ENCODE measurements at places on chromosomes 5 and 9.

DNA sequence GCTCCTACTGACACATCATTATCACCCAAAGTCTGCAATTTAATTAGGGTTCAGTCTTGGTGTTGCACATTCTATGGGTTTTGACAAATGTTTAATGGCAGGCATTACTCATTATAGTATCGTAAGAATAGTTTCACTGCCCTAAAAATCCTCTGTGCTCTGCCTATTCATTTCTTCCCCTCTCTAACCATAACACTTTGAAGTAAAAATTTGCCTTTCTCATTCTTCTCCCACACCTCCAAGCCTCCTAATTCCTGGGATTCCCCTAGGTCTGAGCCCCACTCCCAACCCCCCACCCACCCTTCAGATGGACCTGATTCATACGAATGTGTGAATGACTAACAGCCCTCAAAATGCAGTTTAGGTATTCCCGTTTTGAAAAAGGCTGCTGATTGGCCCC is 18.4 kb downstream of the ENC1 start:
- no peak for DNase-seq

DNA sequence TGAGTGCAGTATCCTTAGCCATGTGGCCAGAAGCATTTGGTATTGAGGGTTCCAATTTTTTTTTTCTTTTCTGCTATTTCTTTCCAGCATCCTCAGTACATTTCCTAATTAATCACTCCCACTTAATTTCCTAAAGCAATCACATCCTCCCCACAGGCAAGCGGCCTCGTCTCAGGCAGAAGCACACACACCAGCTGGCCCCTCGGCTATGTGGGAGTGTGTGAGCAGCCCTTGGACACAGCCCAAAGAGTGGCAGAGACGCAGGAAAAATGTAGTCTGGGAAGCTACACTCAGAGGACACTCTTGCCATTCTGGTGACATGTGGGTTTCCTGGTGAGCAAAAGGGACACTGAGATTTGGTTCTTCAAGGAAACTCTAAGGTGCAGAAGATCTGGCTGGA is 20.7 kb downstream of the SLIT3 start:
- DNase-seq: no peak

DNA sequence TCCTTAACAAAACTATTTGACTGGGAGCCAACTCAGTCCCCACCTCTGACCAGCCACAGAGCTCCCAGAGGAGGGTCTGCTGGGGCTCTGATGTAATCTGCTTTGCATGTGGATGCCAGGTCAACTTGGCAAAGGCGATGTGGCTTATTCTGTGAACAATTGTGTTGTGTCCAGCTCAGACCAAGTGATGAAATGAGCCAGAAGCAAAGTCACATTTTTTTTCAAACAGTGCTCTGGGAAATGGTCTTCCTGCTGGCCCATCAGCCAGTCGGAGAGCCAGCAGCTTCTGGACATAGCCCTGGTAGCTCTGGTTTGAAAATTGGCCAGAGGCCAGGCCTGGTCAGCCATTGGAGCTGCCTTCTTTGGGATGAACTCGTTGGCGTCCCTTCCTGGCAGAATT is 86.5 kb downstream of the ANGPTL2 start:
- no peak for DNase-seq

- DNase-seq: no peak
Measured at GRCh38 chr5:166111021-166111420, 2180.4 kb upstream of the WWC1 start.

- no peak for DNase-seq
Measured at GRCh38 chr5:14895301-14895700, 23.7 kb upstream of the ANKH start.

DNA sequence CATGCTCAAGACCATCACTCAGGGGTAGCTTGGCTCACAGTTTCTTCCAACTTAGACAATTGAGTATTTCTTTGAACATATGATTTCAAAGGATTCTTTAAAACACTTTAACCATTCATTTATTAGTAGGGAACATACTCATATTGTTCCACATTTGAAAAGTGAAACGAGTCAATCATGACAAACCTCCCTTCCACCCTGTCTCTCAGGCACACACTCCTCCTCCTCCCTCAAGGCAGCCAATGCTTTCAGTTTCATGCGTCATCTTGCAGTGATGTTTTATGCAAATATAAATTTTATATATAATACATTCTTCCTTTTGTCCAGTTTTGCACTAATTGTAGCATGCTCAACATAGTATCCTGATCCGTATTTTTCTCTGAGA is 126.0 kb upstream of the BOD1 start:
- no peak for DNase-seq

DNA sequence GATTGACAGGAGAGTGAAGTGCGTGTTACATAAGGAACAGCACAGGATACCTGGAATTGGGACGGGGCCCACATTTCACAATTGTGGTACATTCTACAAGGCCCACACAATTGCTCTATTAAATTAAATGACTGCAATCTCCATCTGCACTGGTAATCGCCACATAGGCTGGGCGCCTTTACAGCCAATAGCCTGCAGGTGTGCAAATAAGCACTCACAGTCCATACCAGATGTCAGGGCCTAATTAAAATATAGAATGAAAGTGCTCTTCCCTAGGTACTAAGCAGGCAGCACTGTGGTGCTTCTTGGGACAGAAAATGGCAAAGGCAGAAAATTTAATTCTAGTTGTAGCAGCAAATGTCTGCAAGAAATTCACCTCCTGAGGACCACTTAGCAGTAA is 82.7 kb downstream of the ATP10B start:
- no peak for DNase-seq

DNA sequence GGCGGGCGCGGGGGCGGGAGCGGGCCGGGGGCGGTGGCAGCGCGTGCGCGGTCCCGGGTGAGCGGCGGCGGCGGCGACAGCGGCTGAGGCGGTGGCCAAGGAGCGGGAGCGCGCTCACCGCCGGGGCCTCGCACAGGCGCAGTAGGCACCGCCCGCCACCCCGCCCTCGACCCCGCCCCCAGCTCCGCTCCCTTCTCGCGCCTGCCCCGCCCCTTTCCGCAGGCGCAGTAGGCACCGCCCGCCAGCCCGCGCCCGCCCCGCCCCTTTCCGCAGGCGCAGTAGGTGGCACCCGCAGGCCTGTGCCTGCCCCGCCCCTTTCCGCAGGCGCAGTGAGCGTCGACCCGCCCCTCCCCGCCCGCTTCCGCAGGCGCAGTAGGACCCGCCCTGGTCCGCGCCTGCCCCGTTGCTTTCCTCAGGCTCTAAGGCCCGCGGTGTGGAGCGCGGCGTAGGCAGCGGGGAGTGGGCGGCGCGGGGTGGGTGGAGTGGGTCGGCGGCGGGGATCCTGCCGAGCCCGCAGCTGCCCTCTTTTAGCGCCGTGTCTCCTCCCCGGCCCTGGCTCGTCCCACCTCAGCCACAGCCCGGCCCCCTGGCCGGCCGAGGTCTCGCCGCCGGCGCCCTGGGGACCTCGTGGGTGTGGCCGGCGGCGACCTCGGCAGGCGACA is at the start of gene CAMSAP1:
TSS of gene CAMSAP1 (minus strand) at position 116 of the 662 bp plus-strand sequence. CDS start 387 bp downstream, outside the sequence.
- DNase-seq: peak; percentile 87

- DNase-seq: no peak
Measured at GRCh38 chr9:126745574-126746411, 59.0 kb upstream of the ZBTB43 start.

- no peak for DNase-seq
Measured at GRCh38 chr5:79611046-79611829, 1.0 kb upstream of the TENT2 start.

GRCh38 chr9:17191082-17191481 is 56.2 kb downstream of the CNTLN start:
- no peak for DNase-seq

- no peak for DNase-seq
Measured at GRCh38 chr5:54637654-54638053, 120.1 kb downstream of the SNX18 start.

DNA sequence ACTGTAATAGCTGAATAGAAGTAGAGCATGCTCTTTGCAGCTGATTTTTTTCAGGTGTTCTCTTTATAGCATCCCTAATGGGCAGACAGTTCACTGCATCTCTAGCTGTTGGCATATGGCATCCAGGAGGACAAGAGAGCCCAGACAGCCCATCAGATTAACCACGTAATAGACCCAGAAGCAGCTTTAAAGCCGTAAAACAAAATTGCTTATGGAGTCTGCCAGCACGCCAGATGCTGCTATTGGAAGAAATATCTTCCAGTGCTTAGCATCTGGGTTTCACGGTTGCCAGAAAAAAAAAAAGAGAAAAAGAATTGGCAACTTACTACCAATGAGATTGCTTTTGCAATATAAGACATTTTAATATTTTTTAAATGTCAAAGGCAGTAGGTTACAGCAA is 869.4 kb upstream of the NUDT12 start:
- no peak for DNase-seq

DNA sequence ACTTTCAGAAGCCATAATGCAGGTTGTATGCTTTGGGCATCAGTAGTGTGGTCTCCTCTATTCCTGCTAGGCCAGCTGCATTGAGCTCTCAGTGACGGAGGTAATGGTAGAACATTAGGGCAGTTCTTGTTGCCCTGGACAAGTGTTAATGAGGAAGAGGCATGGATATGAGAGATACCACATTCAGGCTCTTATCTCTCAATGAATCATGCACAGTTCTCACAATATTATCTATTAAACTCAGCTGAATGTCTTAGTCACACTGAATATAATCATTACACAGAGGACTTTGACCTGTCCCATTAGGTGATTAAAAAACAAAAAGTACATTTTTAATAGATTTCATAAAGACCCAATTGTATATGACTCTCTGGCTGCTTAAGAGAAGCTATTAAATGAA is 76.6 kb upstream of the SSBP2 start:
- DNase-seq: no peak

GRCh38 chr5:145718956-145719355 is 116.2 kb downstream of the PRELID2 start:
- DNase-seq: no peak

GRCh38 chr5:75234251-75234650 is 2.4 kb downstream of the ANKRD31 start:
- DNase-seq: no peak

- DNase-seq: no peak
Measured at GRCh38 chr9:135984072-135984710, 23.0 kb upstream of the UBAC1 start.

GRCh38 chr5:100249884-100250269 is 285.3 kb upstream of the FAM174A start:
- DNase-seq: no peak

- DNase-seq: no peak
Measured at GRCh38 chr5:140630292-140631035, 2.5 kb downstream of the CD14 start.

- DNase-seq: no peak
Measured at GRCh38 chr9:89494199-89494598, 3.7 kb downstream of the SEMA4D start.

DNA sequence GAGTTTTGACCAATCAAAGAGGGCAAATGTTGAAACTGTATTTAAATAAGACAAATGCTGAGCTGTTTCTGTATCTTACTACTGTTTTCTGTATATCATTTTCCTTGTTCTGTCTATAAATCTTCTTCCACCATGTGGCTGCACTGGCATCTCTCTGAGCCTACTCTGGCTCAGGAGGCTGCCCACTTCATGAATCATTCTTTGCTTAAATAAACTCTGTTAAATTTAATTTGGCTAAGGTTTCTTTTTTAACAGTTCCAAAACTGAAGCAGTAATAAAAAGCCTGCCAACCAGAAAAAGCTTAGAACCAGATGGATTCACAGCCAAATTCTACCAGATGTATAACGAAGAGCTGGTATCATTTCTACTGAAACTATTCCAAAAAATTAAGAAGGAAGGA is 40.2 kb upstream of the TAS2R1 start:
- DNase-seq: no peak

DNA sequence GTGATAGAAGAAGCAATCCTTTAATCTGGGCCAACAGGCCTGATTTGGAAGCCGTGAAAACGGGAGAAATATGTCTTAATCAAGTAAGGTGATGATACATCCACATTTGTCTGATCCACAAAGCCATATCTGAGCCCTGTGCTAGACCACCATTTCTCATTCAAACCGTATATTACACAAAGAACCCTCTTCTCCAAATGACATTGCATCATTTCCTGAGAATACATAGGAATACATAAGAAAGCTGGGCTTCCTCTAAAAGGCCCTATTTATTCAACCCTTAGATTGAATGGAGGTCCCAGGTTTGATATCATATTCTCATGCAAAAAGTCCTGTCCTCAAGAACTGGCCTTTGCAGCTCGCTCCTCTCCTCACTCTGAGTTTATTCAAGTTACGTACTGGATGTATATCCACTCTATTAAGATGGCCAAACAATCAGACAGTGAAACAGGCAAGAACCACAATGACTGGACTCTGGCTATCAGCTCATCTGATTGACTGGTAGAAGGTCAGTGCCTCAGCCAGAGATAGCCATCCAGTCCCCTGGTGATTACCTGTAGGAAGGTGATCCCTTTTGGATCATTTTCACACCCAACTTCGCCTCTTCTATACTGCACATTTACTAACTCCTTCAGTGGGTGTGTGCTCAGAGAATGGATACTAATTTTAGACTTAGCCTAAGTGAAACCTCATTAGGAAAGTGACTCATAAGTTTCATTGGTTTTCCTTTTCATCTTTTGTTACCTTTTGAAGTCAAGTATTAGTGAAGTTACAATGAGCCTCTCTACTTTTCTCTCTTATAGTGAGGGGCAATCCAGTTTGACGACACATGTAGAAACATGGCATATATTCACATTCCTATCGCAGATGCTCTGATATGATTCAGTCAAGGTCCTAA is 167.6 kb upstream of the WWC1 start:
- no peak for DNase-seq

- DNase-seq: no peak
Measured at GRCh38 chr9:3118081-3118480, 274.2 kb upstream of the PUM3 start.

DNA sequence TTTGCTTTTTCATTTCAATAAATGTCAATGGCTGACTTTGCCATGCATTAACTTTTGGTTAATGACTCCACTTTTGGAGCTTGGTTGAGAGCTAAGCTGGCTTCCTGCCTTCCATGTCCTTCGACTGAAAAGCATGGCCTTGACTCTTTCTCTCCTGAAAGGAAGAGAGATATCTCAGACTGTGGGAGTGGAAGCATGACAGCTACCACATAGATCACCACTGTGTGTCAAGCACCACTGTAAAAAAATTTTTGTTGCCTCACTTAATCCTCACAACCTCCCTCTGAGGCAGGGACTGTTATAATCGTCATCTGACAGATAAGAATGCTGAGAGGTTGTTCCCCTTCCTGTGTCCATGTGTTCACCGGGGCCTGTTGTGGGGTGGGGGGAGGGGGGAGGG is 184.8 kb downstream of the RORB start:
- DNase-seq: no peak

DNA sequence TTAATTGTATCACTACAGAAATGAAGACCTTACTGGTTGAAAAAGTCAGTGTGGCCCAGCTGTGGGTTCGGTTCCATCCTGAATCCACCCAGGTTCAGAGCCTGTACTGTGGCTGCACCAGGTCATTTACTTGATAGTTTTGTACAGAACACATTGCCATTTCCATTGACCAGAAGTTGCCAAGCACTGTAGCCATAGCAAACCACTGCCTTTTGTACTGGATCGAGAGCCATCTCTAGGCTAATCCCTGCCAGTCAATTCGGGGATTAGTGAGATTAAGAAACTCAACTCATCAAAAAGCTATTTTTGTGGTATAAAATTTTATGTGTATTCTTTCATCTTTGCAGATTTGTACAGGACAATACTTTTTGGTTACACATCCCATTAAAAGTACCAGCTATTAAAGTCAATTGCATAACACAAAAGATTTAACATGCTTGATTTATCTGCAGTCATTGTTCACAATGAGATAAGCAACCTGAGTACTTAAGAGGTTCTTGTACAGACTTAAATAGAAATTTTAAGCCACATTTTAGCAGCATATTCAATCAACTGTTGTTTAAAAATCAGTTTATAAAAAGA is 108.5 kb upstream of the OTULINL start:
- no peak for DNase-seq

All from stimulated activated CD8-positive, alpha-beta memory T cell treated with anti-CD3 and anti-CD28 coated beads, Interleukin-4, amount 100 ng/mL, for 1 hour (primary cell).